COR-L47 (cell line): ENCODE measurements at places on chromosomes 3 and 15.

GRCh38 chr3:134253475-134254226 lies 3.0 kb upstream of the RYK start:
- DNase-seq, result no peak

GRCh38 chr3:60178931-60179653 lies 1072.2 kb downstream of the FHIT start:
- no peak for DNase-seq

GRCh38 chr15:74396445-74397238 lies 29.2 kb upstream of the CYP11A1 start:
- DNase-seq, result no peak

- DNase-seq, result no peak
These were observed 6.8 kb upstream of the DUSP7 start for GRCh38 chr3:52063026-52063723.

DNA sequence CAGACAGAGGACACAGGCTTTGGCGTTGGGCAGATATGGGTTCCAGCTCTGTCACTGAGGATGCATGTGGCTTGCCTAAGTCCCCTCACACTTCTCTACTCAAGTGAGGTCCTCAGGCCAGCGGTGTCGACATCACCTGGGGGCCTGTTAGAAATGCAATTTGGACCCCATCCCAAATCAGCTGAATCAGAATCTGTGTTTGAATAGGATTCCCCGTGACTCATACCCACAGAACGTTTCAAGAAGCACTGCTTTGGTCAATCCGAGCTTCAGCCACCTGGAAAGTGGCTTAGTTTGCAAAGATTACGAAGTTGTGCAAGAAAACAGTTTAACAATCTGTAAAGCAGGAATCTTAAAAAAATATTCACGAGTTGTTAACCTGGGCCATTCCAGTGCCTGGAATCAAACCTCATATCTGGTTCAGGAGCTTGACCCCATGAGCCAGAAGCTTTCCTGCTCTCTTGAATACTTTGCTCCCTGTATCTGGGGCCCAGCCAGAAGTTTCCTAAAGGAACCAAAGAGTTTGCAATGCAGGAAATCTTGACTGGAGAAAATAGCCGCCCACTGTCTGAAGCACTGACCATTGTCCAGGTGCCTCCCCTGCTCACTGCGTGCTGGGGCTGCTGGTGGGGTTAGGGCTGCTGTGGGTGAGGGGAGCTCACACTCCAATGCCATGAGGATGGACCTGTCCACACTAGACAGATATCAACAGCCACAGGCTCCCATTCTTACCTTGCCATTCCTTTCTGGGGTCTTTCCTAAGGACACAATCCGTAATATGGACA lies 208.5 kb upstream of the LINGO1 start:
- no peak for DNase-seq

DNA sequence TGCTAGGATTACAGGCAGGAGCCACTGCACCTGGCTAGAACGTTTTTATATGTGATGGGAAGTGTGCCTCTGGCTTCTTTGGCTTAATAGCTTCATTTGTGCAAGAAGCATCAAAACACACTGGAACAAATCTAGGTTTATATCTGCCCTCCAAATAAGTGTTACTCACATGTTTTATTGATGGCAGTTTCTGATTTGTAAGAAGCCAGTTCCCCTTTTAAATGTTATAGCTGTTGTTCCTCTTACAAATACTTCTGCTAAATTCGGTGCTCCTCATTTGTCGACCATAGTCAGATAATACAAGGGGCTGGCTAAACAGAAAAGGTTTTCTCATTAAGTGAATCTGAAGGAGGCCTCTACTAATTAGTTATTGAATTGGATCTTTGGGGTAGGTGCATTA lies 307.1 kb upstream of the SEMA6D start:
- DNase-seq, result no peak

DNA sequence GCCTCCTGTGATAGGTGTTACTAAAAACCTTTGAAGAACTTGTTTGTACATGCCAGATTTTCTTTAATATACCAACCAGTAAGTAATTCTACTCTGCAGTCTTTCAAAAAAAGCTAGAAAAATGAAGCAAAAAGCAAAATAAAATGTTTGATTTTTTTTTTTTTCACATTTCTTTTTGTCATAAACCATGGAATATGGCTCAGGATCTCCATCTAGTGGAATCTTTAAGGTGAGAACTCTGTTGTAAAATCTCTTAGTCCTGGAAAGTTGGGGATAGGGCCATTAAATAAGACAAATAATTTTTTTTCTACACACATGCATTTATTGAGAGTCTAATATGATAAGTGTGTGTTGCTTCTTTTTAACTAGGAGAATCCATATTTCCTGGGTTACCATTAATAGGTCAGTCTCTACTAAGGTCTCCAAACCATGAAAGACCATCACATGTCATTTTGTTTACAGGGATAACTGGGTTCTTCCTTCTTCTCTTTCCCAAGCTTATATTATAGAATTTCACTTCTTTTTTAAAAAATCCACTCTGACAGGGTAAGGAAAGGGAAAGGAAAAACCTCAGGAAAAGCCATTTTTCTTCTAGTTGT lies 84.6 kb downstream of the SLC9A9 start:
- peak; percentile 13 for DNase-seq

DNA sequence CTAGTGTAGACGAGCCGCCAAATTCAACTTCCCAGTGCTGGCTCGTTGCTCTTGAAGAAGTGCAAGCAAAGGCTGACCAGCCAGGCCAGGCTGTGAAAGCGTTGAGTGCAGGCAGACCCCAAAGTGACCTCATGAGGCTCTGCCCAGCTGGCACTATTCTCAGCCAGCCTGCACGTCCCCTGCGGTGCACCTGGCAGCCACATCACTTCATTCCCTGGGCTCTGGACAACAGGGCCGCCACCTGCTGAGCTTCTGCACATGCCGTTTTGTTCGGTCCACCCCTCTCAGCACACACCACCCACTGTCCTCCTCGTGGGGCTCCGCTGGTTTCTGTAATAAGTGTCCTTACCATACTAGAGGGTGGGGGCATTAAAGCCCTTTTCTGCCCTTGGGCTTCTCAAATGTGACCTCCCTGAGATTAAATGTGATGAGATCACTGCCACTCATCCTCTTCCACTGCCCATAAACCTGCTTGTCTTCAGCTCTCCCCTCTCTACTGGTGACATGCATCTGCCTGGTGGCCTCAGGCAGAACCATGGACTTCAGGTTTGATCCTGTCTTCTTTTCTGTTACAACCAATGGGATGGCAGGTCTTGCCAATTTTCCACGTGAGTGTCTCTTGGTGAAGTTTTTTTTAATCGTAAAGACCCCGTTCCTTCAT lies 6.1 kb downstream of the RASGRF1 start:
- peak; percentile 89 for DNase-seq

- DNase-seq, result no peak
These were observed 34.7 kb upstream of the BNIP2 start for GRCh38 chr15:59723687-59724346.

DNA sequence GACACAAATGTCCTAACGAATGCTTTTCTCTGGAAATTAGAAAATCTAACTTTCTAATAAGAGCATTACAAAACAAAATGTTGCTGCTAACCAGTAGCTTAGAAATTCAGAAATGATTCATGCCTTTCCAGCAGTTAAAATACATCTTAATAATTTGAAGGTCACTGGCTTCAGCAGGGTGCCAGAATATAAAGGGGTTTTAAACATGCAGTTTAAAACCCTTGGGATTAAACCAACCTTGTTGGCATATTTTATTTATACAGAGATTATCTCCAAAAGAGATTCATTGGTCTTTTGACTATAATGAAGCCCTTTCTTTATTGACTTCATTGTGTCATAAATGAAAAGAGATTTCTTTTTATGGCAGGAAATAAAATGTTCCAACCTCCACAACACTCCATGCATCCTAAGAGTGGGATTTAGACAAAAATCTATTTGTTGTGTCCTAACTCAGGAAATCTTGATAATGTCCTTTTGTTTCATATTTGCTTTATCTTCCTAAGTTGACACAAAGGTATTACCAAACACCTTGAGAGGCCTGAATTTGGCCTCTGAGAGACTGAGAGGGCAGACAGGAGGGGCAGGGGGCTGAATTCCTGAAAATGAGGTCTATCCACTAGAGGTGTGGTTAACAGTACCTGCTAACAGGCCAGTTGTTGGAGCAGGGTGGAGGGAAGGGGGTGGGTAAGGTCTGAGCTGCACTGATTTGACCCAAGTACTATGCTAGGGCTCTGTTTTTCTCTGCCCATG lies 124.4 kb downstream of the FEZF2 start:
- no peak for DNase-seq

DNA sequence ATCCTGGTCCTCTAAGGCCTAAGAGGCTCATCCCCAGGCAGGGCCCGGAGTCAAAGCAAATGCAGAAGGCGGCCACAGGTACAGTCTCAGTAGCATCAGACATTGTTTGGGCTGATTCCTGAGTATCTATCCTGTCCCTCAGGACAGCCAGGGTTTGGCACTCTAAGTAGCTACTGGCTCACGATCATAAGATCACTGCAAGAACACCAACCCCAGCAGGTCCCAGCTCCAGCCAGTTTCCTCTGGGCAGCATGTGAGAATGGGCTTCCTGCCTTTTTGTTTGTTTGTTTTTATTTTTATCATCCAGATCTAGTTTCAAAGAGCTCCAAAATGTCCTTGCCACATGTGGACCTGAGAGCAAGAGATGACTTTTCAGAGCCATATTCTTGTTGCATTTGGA lies 32.7 kb downstream of the LRRFIP2 start:
- no peak for DNase-seq

- no peak for DNase-seq
These were observed 15.9 kb downstream of the CSRNP1 start for GRCh38 chr3:39137435-39137936.

- no peak for DNase-seq
These were observed 1.5 kb downstream of the ATP1B3 start for GRCh38 chr3:141877911-141878310.

- no peak for DNase-seq
These were observed 31.1 kb upstream of the BLOC1S6 start for GRCh38 chr15:45555934-45556608.
